ENCODE measurements at places on chromosomes 7 and 10.

GRCh38 chr7:18257711-18258110 lies 230.1 kb upstream of the PRPS1L1 start:
- DNase-seq, result no peak

DNA sequence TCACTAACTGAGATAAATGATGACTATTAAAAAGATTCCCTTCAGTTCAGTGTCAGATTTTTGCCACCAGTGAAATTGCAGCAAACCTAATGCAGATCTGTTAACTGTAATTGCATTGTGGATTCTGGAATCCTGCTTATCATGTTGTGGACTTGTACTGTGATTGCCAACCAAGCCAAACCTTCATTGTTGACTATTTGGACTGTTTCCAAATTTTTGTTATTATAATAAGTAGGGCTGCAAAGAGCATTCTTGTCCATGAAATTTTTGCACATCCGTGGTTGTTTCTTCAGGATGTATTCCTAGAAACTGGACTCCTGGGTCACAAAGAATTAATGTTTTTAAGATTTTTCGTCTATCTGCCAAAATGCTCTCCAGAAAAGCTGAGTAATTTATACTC lies 281.6 kb upstream of the ZMIZ1 start:
- DNase-seq, result no peak

- DNase-seq, result no peak
Measured at GRCh38 chr10:7329219-7329618, 81.6 kb downstream of the SFMBT2 start.

GRCh38 chr7:78264105-78264504 lies 465.5 kb downstream of the PHTF2 start:
- DNase-seq, result no peak

- DNase-seq, result no peak
Measured at GRCh38 chr7:23980081-23980480, 270.1 kb downstream of the STK31 start.

GRCh38 chr7:70696201-70696754 lies 435.7 kb upstream of the GALNT17 start:
- DNase-seq, result no peak

DNA sequence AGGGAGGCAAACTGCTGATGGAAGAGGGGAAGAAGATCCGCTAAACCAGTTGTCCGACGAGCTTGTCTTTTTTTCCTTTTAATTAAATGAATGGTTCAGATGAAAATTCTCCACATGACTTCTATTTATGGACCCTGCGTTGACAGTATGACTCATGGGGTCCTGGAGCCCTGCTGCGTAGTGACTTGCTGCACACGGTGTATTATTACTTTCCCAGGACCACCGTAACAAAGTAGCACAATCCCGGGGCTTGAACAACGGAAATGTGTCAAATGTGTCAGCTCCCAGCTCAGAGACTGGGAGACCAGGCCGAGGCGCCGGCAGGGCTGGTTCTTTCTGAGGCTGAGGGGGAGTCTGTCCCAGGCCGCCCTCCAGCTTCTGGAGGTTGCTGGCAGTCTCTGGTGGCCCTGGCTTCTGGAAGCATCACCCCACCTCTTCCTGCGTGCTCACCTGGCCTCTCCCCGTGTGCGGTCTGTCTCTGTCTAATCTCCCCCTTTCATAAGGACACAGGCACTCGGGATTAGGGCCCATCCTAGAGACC lies 33.8 kb upstream of the MNX1 start:
- DNase-seq, result no peak

DNA sequence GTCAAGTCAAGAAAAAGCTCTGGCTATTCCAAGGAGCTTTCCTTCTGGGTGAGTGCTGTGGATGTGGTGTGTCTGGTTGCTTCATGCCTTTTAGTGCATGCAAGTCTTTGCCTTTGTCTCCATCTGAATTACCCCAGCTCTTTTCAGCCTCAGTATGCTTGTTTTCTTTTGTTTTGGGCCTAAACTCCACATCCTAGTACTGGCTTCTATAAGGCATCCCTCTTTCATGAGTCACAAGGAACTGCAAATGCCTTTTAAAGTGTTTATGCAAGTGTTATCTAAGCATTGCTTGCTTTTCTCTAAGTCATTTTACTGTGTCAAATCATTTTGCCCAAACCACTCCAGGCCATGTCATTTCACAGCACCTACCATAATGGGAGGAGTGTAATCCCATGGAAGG lies 132.1 kb downstream of the PLCE1 start:
- DNase-seq, result peak; percentile 48

GRCh38 chr10:73537288-73537687 lies 41.5 kb upstream of the PPP3CB start:
- no peak for DNase-seq

DNA sequence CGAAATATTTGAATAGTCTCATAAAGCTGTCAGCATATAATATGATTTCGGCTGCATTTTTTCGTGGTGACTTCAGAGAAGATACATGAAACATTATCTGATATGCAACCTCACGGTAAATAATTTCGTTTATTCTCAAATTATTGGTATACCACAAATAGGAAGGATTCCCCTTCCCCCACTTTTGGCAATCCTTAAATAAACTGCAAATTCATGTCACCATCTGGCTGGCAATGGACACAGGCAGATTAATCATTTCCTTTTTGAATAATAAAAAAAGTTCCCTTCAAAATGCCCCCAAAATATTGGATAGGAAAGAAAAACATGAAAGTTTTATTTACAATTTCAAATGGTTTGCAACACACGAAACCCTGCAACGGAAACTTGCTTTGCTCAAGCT lies 234.5 kb upstream of the MEOX2 start:
- peak; percentile 26 for DNase-seq

- no peak for DNase-seq
Measured at GRCh38 chr7:12839508-12840153, 152.2 kb downstream of the ARL4A start.

GRCh38 chr7:108189733-108190388 lies 59.7 kb upstream of the LAMB4 start:
- DNase-seq, result no peak

DNA sequence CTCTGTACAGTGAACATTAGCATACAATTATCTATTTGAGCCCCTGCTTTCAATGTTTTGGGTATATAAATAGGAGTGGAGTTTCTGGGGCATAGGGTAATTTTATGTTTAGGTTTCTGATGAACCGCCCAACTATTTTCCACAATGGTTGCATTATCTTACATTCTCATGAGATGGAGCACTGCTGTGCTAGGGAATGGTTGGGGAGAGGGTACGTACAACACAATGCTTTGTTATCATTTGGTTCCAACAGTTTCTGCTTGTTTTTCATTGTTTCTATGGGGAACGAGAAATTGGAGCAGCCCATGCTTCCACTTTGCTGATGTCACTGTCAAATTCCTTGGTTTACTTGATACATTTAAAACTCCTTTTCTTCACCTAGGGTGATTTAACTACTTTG lies 1115.3 kb downstream of the REEP3 start:
- no peak for DNase-seq

DNA sequence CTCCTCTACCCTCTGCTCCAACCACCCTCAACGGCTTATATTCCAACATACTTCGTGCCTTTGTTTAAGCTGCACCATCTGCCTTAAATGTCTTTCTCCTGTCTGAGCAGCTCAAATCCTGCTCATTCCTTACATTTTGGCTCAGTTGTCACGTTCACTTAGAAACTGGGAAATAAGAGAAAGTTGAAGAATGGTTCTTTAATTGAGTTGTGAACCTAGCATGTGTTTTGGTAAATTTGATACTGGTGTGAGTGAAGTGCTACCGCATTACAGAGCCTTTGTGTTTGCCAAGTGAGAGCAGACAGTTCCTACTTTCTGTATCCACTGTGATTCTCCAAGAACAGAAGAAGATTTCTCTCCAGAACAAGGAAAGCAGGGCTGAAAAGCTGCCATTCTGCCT lies 54.3 kb downstream of the EPDR1 start:
- no peak for DNase-seq

GRCh38 chr7:106457678-106458077 lies 172.9 kb upstream of the NAMPT start:
- no peak for DNase-seq

DNA sequence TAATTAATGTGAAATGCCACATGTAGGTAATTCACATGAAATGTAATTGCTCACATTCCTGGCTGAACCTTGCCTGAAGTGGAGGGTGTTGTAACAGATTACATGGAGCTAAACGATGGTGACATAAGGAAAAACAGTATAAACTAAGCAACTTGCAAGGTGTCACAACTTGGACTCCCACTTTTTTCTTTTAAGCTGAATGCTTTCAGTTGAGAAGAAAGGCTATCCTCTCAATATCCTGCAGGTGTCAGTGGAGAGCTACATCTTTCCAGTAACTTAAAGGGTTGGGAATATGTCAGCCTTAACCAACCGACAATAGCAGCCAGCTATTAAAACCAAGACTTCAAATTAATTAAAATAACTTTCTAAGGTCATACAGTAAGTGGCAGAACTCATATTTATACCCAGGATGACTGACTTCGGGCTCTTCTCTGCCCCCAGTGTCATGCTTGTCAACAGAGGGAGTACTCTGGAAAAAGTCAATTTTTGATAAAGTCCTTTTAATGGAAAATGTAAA lies 33.7 kb downstream of the NRBF2 start:
- DNase-seq, result peak; percentile 20

DNA sequence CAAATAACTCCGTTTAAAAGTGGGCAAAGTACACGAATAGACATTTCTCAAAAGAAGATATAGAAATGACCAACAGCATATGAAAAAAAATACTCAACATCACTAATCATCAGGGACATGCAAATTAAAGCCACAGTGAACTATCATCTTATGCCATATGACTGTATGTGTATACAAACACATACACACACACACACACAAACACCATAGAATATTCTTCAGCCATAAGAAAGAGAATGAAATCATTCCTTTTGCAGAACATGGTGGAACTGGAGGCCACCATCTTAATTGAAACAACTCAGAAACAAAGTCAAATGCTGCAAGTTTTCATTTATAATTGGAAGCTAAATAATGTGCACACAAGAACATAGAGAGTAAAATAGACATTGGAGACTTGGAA lies 1019.4 kb downstream of the KCNMA1 start:
- DNase-seq, result no peak

DNA sequence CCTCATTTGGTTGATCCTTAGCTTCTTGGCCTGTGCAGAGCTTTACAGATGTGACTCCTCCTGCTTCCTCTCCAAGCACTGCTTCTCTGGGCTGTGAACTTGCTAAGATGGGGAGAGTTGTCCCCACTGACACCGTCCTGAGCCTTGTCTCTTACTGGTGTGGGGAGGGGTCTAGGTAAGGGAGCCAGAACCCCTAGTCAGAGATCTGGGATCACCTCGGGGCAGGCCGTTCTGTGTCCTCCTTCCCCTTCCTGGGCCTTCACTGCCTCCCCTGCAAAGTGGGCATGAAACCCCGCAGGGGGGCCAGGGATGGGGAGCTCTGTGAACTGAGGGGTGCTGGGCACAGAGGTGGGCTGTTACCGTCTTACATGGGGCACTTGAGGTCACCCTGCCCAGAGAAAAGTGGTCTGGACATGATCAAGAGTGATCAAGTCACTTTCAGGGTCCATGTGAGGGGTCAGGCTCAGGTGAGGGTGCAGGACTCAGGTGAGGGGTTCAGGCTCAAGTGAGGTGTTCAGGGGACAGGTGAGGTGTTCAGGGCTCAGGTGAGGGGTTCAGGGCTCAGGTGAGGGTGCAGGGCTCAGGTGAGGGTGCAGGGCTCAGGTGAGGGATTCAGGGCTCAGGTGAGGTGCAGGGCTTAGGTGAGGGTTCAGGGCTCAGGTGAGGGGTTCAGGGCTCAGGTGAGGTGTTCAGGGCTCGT lies 86.2 kb downstream of the ADCY1 start:
- no peak for DNase-seq

GRCh38 chr10:3761904-3762303 lies 23.1 kb downstream of the KLF6 start:
- no peak for DNase-seq

GRCh38 chr7:155744971-155745683 lies 67.1 kb downstream of the SHH start:
- DNase-seq, result no peak

GRCh38 chr10:61812052-61812721 lies 89.3 kb upstream of the ARID5B start:
- DNase-seq, result no peak

- no peak for DNase-seq
Measured at GRCh38 chr7:69276011-69276729, 322.1 kb upstream of the AUTS2 start.

DNA sequence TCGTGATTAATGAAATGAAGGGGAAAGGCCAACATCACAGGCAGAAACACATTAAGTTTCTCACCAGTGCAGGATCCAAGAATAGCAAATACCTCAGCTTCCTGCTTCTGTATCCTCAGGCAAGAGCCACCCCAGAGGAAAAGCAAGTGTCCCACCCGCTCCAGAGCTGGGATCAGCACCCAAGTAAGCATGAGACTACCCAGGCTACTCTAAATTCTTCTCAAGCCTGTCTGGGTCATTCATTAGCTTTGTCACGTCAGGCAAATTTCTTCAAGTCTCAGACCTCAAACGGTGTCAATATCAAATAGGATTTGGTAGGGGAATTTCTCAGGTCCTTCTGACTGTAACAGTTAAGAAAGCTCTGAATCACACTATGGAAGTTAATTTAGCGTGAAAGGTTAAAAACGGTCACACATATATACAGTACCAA lies 59.0 kb downstream of the GNA12 start:
- no peak for DNase-seq

DNA sequence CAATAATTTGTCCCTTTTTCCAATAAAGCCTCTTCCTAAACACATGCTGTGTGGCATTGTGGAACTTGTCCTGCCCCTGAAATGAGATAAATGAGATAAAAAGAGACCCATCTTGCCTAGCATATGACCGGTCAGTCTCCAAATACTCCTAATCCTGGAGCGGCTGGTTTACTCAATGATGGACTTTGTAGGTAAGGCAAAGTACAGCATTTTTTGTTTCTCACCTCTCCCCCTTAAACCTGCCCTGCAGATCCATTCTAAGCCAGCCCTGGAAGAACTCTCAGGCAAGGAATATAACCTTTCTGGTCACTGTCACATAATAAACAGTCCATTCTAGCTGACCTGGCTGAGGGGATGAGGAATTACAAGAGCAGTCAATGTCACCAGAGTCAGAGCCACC lies 110.7 kb downstream of the C1GALT1 start:
- no peak for DNase-seq

DNA sequence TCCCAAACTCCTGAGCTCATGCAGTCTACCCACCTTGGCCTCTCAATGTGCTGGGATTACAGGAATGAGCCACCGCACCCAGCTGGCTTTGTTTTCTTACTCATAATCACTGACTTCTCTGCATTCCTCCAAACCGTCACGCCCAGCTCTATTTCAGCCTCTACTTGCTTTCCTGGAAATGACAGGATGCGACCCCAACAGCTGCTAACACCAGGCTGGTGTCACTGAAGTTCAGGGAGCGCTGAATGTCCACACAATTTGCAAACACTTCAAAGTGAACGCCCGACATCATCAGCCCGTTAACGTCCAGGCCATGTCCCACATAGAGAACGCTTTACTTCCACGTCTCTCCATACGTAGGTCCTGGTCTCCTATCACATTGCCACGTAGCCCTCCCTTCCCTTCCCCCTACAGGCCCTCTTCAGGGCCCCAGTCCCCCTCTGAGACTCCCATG lies 12.8 kb upstream of the PROSER2 start:
- DNase-seq, result peak; percentile 19

- no peak for DNase-seq
Measured at GRCh38 chr7:6260291-6261187, 11.9 kb downstream of the CYTH3 start.
